HFF-Myc (cell line): ENCODE measurements at places on chromosomes 5 and 9.

DNA sequence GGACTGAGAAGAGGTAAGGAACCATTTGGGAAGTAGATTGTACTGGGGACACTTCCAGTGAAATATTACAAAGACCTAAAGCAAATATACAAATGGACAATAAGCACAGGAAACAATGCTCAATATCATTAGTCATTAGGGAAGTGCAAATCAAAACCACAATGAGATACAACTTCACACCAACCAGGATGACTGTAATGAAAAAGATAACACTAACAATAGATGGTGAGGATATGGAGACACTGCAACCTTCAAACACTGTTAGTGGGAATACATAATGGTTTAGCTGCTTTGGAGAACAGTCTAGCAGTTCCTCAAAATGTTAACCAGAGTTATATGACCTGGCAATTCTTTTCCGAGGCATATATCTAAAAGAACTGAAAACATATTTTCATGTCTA lies 149.7 kb downstream of the TRPM3 start:
- DNase-seq, result no peak

DNA sequence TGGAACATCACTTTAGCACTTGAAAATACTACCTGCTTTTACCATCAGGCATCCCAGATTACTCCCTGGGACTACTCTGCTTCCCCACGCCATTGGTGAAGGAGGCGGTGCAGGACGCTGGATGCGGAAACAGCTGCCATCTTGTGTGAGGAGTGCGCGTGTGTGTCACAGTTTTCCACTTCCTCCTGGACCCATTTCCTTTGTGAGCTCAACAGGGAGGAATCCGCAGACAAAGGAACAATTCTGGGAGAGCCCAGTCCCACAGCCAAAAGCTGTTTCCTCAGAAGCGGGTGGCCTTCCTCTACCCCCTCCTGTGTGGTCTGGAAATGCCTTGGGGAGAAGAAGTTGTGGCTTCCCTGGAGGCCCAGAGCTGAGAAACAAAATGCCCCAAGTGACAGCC lies 16.8 kb downstream of the AFAP1L1 start:
- no peak for DNase-seq

GRCh38 chr5:143886096-143886495 lies 74.1 kb downstream of the HMHB1 start:
- DNase-seq, result no peak

GRCh38 chr5:112126982-112127381 lies 292.1 kb downstream of the EPB41L4A start:
- no peak for DNase-seq

GRCh38 chr9:108634204-108634603 lies 221.6 kb downstream of the ACTL7B start:
- DNase-seq, result no peak
